ENCODE measurements at places on chromosomes 6 and 20.

DNA sequence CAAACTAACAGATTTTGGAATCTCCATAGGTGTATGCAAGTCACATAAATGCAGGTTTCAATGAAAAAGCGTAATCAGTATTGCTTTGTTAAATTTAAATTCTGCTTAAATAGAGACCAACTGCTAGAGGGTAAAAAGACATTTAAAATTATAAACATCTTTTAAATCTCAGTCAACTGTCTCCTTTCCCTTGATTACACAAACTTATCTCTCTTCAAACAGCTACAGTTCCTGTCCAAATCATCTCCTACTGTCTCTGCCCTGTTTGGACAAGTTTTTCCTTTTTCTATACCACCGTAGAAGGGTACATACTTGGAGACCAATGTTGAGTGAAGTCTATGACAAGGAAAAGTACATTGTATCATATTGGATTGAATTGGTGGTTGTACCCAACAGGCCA, 43.5 kb downstream of the AGPAT4 start:
- no peak for DNase-seq

- DNase-seq: no peak
These were observed 26.0 kb downstream of the ADRM1 start for GRCh38 chr20:62328684-62329388.

GRCh38 chr20:51640743-51641142, 98.2 kb upstream of the NFATC2 start:
- DNase-seq: no peak

GRCh38 chr20:35838205-35838604, 66.4 kb downstream of the PHF20 start:
- DNase-seq: no peak

- DNase-seq: no peak
These were observed 140.8 kb downstream of the ALDH8A1 start for GRCh38 chr6:134809130-134809529.

GRCh38 chr6:138769102-138769676, 4.4 kb upstream of the CCDC28A start:
- DNase-seq: no peak
